ENCODE measurements at places on chromosomes 3 and 15. TPM values are rescaled to one million over a fixed set of nuclear protein-coding genes. Genes with fewer than 3 reads are reported as not detected.

ABCC5 gene
- 8.4 TPM for total RNA-seq

EFCC1 gene
- not detected for total RNA-seq

IQCH gene
- 2.5 TPM for total RNA-seq

MCCC1 gene
- total RNA-seq: 18.3 TPM

PIF1 gene
- 5.3 TPM for total RNA-seq

GP9 gene
- not detected for total RNA-seq

DIPK2A gene
- 14.0 TPM for total RNA-seq

PARP9 gene
- total RNA-seq: 8.6 TPM

CKMT1A gene
- not detected for total RNA-seq

DNA sequence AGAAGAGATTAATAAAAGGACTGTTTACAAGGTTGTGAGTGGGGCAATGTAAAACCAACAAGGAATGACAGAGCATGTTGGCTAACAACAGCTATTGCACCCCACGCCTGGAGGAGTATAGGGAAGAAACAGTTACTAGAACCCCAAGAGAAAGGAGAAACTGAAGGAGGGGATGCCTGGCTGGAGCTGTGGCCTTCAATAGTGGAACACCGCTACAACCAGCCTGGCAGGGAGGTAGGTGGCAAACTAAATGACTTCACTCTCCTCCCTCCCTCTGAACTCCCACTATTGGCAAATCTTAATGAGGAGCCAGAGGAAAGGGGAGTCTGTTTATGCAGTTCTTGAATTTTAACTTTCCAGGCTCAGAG, 7.2 kb upstream of the CD47 start:
- DNase-seq: no peak

GRCh38 chr3:14592836-14593235, 52.7 kb upstream of the GRIP2 start:
- no peak for DNase-seq

DNA sequence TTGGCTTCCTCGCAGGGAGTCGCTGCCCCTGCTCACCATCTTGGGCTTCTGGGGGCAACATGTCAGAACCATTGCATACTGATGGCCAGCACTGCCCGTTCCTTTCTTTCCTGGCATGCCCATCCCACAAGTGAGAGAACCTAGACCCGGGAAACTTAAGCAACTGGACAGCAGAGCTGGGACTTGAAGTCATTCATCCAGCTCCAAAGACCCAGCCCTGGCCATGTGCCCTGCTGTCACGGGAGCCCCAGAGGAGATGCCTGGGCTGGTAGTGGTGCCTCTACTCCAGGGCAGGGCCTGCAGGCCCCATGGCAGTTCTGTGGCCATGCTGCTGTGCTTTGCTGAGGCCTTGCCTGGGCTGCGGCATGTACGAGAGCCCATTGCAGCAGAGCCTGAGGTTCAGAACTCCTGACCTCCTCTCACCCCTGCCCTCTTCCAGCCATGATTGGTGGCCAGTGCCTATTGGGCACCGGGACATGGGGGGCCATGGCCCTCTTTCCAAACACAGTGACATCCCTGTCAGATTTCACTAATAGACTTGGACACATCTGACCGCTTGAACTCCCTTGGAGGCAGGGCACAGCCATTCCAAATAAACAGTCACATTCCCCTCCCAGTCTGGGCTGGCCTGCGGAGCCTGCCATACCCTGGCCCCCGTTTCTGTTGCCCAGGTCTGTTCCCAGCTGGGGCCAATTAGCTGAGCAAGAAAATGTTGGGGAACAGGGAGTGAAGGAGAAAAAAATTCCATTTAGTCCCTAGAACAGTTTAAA, 115.9 kb downstream of the EEFSEC start:
- DNase-seq: no peak

DNA sequence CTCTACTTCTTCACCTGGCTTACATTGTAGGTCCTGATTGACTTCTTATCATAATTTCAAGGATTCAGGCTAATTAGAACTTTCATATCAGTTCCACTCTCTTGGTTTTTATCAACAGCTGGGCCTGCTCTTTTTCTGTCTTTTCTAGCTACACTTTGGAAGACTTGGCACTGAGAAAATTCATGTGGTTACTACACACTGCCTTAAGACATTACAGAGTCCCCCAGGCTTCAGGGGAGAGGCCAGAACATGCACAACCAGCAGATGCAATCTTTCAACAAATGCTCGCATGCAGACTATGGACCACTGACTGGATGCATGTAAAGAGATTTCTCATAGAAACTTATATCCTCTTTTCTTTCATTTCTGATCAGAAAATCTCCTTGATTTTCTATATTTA, 423.5 kb downstream of the TUSC7 start:
- peak; percentile 26 for DNase-seq

DNA sequence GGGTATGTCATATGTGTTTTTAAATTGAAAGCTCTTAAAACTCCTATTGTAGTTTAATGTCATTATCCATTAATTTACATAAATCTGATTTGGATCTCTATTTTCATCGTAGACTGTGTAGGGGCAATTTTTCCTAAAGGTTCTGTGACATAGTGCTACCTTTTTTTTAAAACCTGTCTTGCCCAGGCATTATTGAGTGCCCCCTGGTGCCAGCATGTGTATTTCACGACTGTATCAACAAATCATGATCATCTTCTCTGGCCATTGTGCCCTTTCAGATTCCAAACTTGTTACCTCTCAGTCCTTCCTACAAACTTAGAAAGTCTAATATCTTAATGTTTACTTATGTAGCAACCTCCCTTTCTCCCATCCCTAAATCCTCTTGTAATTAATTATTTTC, 97.2 kb upstream of the FLNB start:
- peak; percentile 28 for DNase-seq

- peak; percentile 76 for DNase-seq
Observed at GRCh38 chr3:63993653-63994079, 29.6 kb downstream of the PSMD6 start.

- DNase-seq: no peak
Observed at GRCh38 chr3:157844800-157845565, 261.2 kb downstream of the SHOX2 start.

DNA sequence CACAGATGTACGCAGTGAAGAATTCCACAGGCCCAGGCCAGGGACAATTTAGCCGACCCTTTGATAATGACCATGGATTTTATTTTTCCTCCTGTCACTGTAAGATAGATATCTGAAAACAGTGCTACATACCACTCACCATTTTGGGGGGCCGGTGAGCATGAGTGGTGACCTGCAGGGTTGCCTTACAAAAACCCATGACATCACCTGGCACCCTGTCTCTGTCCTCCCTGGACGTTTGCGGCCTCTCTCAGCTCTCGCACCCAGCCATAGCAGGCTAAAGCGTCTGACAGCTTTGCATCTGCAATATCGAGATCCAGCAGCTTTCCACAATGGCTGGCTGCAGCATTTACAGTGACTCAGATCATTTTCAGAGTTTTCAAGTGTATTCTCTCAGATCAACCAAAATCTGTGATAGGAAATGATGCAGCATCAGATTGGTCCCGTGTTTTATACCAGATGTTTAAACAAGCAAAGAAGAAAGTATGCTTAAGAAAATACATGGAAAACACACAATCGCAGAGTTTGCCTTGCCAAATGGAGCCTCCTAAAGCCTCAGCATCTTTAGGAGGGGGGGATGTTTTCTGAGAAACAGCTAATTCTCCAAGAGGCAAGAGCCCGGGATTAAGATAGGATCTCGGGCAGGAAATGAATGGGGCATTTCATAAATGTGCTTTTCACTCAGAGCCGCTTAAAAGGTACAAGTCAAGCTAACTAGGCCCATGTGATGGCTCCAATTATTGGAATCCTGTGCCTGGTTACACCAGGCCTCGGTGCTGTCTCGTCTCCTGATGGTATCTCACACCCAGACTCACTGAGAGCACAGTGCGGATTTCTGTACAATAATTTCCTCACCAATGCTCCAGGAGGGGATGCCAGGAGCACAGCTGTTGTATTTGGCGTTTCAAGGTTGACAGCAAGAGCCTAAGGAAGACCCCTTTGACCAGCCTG, 257.3 kb downstream of the XXYLT1 start:
- no peak for DNase-seq

DNA sequence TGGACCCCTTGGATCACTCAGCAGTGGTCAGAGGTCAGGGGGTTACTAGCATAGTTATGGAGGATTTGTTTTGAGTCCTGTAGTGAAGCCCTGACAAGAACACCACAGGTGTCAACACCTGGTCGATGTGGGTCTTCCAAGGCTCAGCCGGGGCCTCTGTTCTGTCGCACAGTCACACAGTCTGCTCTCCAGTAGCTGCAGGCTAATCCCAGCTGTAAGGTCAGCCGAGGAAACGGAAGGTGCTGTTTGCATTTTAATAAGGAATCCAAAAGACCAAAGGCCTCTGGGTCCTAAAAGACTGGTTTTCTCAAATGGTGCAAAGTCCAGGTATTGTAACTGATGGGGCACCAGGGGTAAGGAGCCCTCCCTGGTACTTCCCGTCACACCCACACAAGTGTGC, 71.7 kb downstream of the RPLP1 start:
- DNase-seq: no peak

- DNase-seq: peak; percentile 51
Observed at GRCh38 chr15:23642413-23643044, 5.1 kb downstream of the MAGEL2 start.

DNA sequence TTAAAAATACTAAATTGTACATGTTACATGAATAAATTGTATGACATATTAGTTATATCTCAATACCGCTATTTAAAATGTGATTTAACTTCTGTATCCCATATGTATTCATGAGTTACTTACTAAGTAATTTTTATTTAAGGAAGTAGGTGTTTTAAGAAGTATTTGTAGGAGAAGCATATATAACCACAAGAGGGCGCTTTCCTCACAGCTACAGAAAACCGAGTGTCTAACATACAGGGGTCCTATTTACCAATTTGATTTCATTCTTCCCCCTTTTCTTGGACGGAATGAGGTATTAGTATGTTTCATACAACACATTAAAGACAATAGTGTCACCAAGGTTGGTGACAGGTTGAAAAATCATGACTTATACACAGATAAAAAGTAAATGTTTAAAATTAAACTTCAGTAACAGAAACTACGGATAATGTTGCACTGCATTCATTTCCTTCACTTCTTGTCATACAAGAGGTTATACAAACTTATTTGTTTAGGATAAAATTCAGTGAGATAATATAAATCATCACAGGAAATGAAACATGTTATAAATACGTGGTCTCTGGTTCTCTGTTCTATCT, 253.6 kb downstream of the MAGI1 start:
- DNase-seq: peak; percentile 80

- DNase-seq: no peak
Observed at GRCh38 chr3:102125197-102125993, 276.1 kb downstream of the NFKBIZ start.

- DNase-seq: peak; percentile 66
Observed at GRCh38 chr3:108178676-108179075, 43.5 kb downstream of the IFT57 start.

DNA sequence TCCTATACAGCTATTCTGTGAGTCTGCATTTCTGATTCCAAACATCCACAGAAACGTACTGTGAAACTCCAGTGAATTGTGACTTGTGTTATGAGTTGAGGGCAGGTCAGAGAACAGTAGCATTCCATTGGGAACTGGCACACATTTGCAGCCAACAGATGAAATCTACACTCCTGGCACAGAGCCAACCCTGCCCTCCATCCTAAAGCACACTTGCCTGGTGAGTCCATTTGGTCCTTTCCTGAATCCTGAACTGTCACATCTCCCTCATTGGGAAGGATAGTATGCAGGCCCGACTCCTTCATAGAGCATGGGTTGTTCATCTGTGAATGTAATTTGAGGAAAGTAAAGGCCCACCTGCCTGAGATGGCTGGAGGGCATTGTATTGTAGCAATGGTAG, 314.3 kb upstream of the RASGRP1 start:
- no peak for DNase-seq

- peak; percentile 61 for DNase-seq
Observed at GRCh38 chr15:65032801-65033537, 3.5 kb upstream of the MTFMT start.

DNA sequence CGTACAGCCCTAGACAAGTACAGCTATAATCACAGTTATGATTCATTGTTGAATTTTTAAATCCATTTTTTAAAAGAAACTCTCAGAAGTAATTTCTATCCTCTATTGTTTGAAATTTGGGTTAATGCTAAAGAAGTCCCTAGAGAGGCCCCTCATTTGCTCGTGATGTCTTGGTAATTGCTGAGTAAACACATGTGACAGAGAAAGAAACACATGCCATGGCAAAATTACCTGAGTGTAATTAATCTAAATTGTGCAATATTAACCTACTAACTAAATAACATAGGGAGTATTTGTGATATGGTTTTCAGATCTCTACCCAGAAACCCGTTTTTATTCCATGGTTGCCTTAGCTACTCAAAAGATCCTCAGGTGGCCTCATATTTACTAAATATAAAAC, 10.8 kb downstream of the NEK10 start:
- no peak for DNase-seq

DNA sequence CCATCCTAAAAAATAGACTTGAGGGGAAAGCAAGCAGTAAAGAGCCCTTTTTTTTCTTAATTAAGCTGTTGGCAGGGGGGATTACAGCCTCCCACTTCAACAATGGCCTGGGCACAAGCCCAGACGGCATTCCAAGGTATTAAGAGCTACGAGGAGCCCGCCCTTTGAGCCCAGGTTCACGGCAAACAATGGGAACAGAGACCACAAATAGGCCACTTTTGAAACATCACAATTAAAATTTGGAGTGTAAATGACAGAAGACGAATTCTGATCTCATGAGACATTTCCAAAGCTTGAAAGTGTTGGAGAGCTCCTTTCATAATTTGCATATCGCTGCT, 8.9 kb downstream of the CHSY1 start:
- no peak for DNase-seq

GRCh38 chr3:183161552-183162336, 790 bp downstream of the LAMP3 start:
- DNase-seq: no peak

GRCh38 chr3:100402256-100402655, 917 bp downstream of the LNP1 start:
- DNase-seq: peak; percentile 56

- no peak for DNase-seq
Observed at GRCh38 chr15:81573098-81573746, 199.2 kb upstream of the TMC3 start.

- no peak for DNase-seq
Observed at GRCh38 chr3:105826778-105827634, 41.8 kb downstream of the CBLB start.

DNA sequence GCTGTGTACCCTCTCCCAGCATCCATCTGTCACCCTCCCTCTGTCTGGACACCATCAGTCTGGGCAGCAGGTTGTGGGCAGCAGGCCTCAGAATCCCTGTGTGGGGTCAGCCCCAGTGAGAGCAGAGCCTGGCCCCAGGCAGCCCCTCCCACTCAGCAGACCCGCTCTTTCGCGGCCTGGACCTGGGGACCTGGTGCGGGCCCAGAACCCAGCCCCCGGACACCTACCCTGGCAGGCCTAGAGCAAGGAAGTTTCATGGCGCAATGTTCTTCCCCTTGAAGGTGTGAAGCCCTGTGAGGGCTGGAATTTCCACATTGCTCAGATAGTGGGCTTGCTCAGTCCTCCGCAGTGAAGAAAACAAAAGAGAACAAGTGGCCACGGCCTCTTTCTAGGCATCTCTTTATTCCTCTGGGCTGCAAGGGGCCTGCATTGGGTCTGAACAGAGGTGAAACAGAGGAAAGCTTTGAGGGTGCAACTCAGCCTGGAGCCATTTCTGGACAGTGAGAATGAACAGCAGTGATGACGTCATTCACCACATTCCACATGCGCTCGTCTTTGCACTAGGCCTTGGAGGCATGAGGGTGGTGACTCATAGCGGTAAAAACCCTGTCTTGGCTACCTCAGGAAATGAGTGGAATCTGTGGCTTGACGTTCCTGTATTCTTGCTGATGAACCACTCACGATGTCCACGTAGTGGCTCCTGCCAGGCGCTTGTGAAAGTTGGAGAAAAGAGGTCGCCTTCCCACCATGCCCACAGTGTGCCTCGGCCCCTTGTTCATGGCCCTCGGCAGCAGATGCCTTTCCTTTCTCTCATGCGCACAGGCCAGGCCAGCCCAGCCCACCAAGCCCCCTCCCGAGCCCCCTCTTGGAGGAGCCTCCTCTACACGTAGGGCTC, 66.1 kb downstream of the SLC30A4 start:
- DNase-seq: peak; percentile 100

All from IMR-90 (cell line).